ENCODE measurements at places on chromosomes 3 and 15.

GRCh38 chr3:195546130-195546560, 3.0 kb upstream of the PPP1R2 start:
- DNase-seq: no peak

DNA sequence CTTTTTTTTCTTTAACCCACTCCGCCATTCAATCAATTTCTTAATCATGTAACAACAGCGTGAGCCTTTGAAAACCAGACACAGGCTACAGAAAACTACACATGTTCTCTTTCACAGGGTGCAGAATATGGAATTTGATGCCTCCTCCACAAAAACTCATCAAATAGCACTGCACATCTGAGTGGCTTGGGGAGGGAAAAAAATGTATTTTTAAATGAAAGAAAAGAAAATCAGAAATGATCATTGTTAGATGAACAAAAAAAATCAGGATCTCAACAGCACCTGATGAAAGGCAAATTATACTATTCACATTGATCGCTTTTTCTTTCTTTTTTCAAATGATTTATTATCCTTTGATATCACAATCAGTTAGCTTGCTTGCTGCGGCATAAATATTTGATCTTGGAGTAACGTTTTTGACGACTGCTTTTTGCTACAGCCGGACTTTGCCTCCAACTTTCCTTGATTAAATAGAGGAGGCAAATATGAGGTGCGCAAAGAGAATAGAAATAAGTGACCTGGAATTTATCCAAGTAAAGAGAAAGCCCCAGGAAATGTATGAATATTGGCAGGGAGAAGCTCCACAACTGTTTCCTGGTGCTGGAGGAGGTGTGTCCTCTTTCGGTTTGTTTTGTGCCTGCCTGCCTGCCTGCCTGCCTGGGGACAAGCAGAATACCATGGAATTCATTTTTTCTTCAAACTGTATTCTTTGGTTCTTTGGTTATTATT, 63.1 kb downstream of the EDEM1 start:
- no peak for DNase-seq

DNA sequence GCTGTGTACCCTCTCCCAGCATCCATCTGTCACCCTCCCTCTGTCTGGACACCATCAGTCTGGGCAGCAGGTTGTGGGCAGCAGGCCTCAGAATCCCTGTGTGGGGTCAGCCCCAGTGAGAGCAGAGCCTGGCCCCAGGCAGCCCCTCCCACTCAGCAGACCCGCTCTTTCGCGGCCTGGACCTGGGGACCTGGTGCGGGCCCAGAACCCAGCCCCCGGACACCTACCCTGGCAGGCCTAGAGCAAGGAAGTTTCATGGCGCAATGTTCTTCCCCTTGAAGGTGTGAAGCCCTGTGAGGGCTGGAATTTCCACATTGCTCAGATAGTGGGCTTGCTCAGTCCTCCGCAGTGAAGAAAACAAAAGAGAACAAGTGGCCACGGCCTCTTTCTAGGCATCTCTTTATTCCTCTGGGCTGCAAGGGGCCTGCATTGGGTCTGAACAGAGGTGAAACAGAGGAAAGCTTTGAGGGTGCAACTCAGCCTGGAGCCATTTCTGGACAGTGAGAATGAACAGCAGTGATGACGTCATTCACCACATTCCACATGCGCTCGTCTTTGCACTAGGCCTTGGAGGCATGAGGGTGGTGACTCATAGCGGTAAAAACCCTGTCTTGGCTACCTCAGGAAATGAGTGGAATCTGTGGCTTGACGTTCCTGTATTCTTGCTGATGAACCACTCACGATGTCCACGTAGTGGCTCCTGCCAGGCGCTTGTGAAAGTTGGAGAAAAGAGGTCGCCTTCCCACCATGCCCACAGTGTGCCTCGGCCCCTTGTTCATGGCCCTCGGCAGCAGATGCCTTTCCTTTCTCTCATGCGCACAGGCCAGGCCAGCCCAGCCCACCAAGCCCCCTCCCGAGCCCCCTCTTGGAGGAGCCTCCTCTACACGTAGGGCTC, 66.1 kb downstream of the SLC30A4 start:
- DNase-seq: peak; percentile 25

DNA sequence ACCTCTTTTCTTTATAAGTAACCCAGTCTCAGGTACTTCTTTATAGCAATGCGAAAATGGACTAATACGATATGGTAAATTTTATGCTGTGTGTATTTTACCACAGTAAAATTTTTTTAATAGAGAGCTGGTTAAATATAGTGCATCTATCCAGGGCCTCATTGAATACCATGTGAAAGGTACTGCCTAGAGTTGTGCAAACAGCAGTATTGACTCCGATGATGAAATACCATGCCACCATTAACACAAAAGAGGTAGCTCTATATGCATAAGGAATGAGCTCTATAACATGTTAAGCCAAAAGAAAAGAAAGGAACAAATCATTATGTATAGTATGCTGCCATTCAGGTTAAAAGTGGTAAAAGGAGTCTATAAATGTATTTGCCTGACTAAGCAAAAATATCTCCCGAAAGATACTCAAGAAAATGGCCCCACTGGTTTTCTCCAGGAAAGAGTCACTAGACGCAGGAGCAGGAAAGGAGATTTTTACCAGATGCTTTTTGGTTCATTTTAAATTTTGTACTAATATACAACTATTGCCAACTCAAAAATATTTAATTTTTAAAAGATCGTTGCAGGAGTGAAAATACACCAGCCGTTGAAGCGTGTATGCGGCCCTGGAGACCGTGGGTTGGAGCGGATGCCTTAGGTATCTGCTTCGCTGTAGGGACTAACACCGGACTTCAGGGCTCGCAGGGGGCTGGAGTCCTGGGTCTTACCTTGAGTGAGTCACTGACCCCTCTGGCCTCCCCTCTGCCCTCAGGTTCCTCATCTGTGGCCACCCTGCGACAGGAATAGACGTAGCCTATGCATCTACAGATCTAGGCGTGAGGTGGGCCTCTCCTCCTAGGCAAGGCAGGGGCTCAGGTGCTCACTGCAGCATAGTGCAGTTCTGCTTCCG, 120.1 kb downstream of the CHSY1 start:
- DNase-seq: no peak

GRCh38 chr15:61025308-61025707, 203.8 kb downstream of the RORA start:
- DNase-seq: no peak

GRCh38 chr15:49751191-49751590, 130.3 kb downstream of the DTWD1 start:
- DNase-seq: no peak

DNA sequence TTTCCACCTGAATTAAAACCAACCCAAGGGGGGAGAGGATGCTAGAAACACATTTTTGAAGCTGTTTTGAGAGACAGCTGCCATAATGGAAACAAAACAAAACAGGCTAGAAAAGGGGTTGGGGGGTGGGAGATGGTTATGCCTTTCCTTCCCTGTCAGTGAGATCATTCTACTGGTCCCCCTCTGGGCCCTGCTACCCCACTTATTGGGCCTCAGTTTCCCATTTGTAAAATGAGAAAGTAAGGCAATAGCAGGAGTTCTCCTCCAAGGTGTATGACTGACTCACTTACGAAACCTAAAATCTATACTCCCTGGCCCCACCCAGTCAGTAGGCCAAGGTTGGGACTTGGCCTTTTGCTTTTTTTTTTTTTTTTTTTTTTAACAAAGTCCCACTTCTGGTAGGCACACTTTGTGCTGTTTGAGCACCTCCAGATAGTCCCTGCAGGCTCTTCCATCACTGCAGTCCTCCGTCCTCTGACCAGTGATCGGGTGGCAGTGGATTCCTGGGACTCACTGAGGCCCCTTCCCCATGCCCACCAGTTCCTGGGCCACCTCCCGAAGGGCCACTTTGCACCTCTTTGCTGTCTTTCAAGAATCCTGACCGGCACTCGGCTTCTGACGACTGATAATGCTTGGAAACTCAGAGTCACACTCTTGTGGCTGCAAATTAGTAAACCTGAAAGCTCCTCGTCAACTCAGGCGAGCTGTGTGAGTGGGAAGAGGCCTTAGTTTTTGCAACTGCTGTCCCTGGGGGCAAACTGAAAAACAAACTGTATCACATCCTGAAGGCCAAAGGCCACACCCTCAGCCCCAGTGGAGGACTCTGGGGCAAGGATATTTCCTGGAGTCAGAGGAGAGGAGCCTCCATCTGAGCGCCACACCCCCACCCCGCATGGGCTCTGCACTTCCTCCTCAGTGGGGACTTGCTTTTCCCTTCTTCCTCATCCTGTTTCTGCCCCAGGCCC, 6.7 kb upstream of the PSTPIP1 start:
- DNase-seq: no peak

GRCh38 chr15:66498501-66499386, 1.2 kb upstream of the SNAPC5 start:
- DNase-seq: no peak

DNA sequence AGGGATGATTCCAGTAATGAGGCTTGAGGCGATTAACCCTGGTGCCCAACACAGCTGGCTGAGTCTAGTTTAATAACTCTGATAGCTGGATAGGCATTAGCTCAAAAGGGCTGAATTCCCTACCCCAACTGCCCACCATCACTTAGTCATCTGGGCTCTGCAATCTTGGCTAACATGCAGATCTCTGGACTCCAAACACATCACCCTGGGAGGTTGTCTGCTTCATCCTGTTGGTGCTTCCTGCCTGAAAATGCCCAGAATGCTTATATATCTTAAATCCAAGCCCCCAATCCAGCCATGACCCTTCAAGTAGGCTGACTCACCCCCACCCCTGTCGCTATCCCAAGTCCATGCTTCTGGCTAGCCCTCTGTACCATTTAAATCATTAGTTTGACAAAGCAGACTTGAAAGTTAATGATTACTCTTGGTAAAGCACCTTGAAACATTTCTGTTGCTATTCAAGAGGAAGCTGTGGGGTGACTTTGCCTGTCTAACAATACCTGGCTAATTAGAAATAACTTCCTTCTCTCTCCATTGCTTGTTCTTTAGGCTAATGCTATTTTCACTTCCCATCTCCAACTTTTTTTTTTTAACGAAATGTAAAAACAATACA, 107.0 kb upstream of the RORA start:
- DNase-seq: no peak

DNA sequence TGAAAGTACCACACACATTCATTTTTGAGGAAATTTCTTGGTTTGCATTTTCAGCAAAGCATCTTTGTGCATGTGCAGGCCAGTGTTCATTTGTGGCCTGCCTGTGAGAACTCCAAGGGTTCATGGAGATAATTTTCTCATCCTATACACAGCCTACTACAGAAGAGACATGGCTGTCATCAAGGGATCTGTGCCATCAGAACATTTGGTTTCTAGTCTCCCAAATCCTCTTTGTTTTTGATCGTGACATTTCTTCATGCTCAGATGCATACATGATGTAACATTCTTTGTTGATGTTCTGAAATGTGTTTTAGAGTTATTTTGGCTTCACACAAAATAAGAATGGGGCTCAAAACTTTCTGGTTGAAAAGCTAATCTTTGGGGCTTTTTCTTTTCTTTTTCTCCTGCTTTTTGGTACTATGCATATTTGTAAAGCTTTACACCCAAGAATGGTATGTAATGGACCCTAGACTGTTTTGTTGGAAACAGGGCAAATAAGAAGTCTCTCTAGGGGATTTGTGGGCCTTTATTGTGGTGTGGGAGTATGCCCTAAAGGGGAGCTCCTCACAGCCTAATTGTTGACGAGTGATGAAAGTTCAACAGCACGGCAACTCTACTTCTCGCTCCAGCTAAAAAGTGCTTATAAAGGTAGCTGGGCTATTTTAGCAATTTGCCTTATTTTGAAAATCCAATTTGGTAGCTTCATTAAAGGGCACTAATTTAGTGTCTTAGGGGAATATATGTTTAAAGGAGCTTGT, 3.2 kb upstream of the ARPP21 start:
- no peak for DNase-seq

- no peak for DNase-seq
These were observed 3.9 kb upstream of the CACNA1D start for GRCh38 chr3:53490459-53490968.

DNA sequence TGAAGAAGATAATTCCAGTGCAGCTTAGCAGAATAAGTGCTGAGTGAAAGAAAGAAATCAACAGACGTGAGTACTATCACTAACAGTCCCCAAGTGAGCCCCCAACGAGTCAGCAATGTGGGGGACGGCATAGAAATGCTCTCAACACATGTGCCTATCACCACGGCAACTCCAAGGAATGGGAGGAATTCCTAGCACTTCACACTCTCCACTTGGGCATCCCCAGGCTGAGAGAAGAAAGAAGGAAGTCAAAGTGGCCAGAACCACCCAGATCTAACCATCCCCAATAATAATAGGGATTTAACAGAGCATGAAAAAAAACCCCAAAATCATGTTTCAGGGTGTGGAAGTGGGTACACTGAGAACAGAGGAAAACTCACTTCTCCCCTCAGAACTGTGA, 29.3 kb upstream of the CPNE4 start:
- DNase-seq: no peak

DNA sequence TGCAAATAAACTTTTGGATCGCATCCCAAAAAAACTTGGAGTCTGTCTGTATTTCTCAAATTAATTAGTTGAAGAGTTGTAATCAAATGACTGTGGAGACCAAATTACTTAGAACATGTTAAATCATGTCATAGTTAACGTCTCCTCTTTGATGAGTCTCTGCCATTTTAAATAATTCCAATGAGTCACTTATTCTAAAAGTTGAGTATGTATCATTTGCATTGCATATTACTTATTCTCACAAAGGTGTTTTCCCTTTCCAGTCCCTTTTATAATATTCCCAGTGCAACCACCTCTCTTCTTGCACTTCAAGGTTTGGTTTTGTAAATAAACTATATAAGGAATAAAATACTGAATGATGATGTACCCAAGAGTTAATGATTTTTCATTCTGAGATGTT, 36.0 kb upstream of the MBNL1 start:
- no peak for DNase-seq

DNA sequence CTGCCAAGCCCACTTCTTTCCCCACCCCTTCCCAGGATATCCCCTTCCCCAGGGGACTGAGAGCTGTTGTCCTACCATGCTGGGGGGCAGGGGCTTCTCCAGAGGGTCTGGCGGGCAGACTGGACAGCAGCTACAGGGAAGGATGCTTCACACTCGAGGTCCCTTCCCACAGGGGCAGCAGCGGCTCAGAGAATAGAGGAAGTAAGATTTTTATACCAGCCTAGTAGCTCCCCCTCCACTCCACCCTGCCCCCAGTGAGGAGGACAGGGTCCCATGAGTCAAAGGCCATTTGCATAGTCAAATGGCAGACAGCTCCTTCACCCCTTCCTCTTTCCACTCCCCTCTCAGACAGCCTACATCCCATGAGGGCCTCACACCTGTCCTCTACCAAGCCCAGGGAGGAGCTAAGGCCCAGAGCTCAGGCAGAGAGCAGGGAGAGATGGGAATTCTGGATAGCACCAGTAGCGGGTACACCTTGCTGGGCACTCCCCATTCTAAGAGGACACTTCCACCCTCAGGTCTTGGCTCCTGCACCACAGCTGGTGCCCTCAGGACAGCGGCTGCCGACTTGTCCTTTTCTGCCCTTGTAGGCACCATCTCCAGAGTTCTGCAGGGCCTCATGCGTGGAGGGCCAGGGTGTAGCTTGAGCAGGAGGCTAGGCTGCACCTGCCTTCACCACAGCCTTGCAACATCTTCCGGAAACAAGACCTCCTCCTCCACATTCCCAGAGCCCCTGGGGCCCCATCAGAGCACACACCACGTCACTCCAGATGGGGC, at the start of gene TLR9:
TLR9 (minus strand) TSS at position 194 of the 777 bp plus-strand sequence; CDS start at position 78, 116 bp downstream.
- no peak for DNase-seq

GRCh38 chr3:18499301-18499700, 74.2 kb upstream of the SATB1 start:
- no peak for DNase-seq

GRCh38 chr15:57205996-57206395, 170.3 kb upstream of the CGNL1 start:
- DNase-seq: no peak

- no peak for DNase-seq
These were observed 3.8 kb downstream of the GREM1 start for GRCh38 chr15:32721596-32721995.
